ENCODE measurements at places on chromosomes 13 and 19. TPM values are rescaled to one million over a fixed set of nuclear protein-coding genes. Genes with fewer than 3 reads are reported as not detected.

Gene KLK15
- total RNA-seq = not detected

Gene CILP2
- total RNA-seq = 0.28 TPM

Gene SLC8A2
- total RNA-seq = not detected

Gene CYP2F1
- under 0.01 TPM for total RNA-seq

All from regular cardiac myocyte (primary cell).